ENCODE measurements at places on chromosomes 7 and 10. TPM values are rescaled to one million over a fixed set of nuclear protein-coding genes. Genes with fewer than 3 reads are reported as not detected.

Gene ACTR3C
- total RNA-seq: 1.1 TPM

Gene NKX1-2
- total RNA-seq: not detected

Gene HOGA1
- total RNA-seq: 3.3 TPM

Gene LGI1
- total RNA-seq: not detected

Gene WDR86
- 17.2 TPM for total RNA-seq

Gene TMEM229A
- total RNA-seq: not detected

Gene TMEM26
- total RNA-seq: 1.4 TPM

Gene STEAP1
- 23.1 TPM for total RNA-seq

DNA sequence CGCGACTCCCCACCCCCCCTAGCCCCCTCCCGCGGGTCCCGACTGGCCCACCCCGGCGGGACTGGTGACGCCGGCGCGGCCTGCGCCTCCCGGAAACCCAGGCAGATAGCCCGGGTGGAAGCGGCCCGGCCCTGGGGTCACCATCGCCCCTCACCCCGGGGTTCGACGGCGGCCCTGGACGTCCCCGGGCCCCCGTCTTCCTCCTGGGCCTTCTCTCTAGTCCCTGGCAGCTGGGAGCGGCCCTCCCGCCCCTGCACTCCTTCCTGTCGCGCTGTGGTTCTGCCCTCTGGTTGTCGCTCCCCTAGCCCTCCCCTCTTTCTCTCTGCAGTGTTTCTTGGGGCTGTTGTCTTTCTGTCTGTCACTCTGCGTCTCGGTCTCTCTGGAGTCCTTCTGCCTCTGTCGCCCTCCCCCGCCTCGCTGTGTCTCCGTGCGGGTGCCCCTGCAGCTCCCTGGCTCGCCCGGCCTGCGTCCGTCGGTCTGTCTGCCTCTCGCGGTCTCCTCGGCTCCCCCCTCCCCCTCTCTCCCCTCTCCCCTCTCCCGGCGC, 90.5 kb upstream of the PAX2 start:
- no peak for DNase-seq

DNA sequence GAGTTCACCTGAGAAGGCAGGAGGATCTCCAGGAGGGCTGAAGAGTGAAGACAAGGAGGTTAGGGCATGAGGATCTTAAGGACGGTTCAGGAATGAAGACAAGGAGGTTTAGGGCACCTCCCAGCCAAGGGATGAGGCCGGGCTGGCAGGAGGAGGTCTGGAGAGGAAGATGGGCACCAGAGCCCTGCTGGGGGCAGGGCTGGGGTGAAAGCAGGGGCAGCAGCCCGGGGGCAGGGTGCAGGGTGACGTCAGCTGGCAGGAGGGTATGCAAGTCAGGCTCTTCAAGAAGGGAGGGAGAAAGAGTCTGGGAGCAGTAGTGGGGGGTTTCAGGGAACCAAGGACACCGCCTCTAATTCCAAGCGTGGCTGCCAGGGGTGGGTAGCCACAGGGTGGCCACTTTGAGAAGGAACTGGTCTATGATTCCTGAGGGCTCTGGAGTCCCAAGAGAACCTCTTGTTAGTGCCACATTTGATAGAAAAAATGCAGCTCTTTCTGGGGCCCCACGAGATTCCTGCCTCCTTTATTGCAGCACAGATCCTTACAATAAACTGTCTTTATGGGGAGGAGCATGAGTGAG, 101.6 kb downstream of the C10orf90 start:
- DNase-seq: no peak

GRCh38 chr7:68245688-68246087, 1249.1 kb downstream of the TYW1 start:
- DNase-seq: no peak

DNA sequence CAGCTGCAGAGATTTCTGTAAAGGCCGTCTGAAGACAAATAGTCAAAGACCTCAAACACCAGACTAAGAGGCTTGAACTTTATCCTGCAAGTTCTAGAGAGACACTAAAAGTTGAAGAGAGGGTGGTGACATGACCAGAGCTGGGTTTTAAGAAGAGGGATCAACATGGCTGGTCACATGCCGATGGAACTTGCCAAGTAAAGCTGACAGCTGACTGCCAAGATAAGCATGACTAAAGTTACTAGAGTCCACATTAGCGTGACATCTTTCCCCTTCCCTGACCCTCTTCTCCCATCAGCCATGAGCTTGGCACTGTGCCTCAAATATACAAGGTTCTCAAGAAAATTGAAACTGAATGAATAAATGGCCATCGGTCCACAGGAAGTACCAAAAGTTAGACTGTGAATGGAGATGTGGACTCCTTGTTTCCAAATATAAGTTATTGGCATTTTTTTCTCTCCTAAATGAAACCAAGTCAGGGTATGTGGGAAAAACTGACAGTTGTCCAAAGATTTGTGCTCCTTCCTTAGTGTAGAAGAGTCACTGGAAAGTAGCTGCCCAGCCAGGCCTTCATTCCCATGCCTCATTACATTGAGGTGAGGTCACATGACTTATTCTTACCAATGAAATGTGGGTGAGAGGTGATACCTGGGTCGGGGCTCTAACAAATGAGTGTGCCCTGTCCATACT, 24.5 kb downstream of the XPNPEP1 start:
- no peak for DNase-seq

GRCh38 chr10:111247781-111248389, 171.1 kb downstream of the ADRA2A start:
- no peak for DNase-seq

DNA sequence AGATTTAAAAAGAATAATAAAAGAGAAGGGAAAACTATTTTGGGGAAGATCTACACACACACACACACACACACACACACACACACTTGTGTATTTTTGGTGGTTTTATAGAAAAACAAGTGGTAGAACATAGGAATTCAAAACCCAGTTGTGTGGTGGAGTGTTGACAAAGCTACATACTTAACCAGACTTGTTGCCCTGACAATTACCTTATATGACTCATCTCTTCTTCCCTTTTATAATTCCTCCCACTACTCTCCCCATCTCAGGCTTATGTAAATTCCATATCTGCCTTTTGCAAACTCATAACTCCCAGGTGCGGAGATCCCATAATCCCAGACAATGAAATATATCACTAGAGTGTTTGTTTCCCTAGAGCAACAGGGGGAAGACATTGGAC, 873.7 kb downstream of the NXPH1 start:
- DNase-seq: no peak

GRCh38 chr7:15459018-15459615, 102.7 kb downstream of the AGMO start:
- no peak for DNase-seq

DNA sequence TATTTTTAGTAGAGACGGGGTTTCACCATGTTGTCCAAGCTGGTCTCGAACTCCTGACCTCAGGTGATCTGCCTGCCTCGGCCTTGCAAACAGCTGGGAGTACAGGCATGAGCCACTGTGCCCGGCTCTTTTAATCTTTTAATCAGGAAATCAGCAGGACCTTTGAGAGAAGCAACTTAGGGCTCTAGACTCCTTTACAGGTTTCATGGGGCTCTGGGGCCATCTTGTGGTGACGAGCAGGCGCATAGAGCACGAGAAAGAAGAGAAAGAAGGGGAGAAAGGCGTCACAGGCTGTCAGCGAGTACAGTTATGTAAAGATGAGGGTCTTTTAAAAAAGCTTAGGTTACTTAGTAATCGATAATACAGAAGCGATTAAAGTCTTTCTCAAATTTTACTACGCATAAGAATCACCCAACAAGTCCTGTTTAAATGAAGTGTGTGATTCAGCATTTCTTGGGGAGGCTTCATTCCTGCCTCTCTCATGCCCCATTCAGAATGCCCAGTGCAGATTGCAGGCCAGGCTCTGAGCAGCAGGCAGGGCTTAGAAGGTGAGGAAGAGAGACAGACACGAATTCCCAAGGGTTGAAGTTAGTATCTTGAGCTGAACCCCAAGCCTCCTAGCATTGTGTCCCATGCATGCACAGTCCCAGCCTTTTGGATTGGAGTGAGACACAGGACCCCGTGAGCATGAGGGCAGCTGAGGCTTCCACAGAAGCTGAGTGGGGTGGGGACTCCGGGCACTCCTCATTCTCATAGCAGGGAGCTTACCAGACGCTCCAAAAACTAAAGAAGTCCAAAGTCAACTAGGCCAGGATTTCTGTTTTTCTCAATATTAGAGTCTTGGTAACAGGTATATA, 23.6 kb upstream of the PFKP start:
- no peak for DNase-seq

DNA sequence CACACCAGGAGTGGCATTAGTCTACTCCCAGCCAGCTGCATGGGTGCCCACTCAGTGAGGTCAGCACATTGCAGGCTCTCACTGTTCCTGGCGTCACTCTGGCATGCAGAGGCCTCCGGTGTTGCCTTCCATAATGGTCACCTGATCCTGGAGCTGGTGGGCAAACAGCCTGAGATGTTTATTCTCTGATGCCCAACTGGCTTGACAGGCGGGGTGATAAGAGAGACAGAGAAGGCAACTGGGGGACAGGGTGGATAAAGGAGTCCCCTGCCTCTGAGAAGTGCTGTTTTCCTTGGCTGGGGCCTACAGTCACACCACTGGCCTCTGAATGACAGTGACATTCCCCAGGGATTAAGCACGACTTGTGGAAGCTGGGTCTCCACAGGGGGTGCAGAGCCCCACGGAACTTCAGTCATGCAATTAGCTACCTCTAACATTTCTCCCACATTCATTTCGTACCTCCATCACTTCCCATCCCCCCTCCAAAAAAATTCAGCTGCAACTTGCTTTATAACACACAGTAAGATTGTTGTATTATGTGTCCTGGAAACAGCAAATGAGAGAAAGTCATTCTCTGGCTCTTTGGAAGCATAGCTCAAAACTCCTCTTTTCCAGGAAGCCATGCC, 7.1 kb upstream of the RBM20 start:
- DNase-seq: no peak

DNA sequence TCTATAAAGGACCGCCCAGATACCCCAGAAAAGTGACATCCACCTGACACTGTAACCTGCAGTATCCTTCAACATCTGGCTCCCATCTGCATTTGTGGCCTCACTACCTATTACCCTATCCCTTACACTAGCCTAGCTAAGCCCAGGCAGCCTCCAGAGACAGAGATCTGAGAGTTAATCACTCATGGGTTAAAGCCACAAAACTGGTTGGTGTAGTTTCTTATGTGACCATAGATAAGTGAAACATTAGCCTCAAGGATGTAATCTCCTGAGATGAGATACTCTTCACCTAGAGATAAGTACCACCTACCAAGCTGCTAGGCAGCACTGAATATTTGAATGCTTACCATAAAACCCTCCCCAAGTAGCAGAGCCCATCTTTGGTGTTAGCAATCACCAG, 35.4 kb downstream of the CTTNBP2 start:
- no peak for DNase-seq

DNA sequence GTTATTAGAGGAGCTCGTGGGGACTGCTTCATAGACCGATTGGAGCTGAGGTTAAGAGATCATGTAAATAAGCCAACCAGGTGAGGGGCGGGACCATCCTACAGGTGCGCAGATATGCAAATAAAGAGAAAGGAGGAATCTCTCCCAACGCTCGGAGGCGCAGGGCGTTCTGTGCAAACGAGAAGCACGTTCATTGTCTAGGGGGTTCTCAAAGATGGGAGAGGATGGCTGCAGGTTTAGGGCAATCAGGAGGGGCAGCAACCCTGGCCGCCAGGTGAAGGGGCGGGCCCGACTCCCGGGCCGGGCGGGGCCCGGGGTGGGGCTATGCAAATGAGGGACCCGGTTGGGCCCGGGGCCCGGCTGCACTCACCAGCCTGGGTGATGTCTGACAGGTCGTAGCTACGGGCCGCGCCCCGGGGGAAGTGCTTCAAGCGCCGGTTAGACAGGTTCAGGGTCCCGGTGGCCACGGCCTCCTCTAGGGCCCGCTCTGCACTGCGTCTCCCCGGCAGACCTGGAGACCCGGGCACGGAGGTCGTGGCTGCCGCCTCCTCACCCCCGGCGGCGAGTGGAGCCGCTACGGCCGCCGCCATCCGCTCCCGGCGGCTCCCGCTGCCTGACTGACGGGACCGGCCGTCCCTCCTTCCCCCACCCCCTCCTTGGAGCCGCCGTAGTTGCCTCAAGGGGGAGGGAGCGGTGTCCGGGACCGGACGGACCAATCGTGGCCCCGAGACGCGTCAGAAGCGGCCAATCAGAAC, at the start of gene LRCH4:
Gene LRCH4 (minus strand): TSS at position 619 of the 755 bp plus-strand sequence. CDS start 29 bp downstream, at position 590.
- DNase-seq: no peak

GRCh38 chr7:7315851-7316250, 133.5 kb downstream of the C1GALT1 start:
- no peak for DNase-seq

DNA sequence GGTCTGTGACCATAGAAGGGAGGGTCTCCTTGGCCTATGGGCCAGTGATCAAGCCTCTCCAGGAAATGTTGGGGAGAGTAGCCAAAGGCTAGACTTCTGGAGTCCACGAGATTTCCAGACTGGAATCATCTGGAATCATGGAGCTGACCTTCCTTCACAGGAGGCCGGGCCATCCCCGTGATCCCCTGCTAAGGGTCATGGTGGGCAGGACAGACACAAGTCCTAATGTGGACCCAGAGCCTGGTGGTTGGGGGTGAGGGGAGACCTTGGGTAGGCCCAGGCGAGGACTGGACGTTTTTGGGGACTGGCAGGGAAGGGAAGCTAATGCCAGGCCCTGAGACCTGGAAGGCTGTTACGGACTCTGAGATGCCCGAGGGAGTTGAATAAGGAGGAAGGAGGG, 9.8 kb upstream of the GRID1 start:
- DNase-seq: no peak

DNA sequence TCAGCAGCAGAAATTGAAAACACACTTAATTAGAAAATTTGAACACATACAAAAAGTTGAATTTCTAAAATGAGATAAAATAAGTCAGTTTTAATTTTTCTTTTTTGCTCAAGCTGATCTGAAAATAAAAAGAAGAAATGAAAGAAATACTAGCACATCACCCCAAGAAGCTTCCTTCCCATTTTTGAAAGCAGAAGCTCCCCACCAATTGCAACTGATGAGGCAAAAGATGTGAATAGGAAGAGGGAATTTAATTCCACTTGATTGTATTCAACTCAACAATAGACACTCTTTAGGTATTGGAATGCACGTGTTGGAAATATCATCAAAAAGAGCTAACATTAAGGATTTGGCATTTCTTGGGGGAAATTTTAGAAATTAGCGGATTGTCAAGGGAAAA, 175.8 kb downstream of the TRIL start:
- no peak for DNase-seq
